ENCODE measurements at places on chromosomes 7 and 10.

DNA sequence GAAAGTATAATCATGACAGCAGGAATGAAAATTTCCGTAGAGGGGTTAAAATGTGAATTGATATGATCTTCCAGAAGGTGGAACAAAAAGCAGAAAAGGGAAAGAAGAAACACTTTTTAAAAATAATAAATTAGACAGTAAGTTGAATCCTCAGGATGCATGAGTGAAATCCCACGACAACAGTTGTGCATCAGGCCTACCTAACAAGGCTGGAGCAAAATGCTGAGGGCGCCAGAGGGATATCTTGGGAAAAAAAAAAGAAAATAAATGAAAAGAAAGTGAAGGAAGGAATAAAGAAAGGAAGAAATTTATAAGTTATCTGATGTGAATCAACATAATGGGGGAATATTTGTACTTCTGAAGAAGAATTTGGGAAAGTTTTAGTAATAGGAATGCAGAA lies 13.0 kb upstream of the HUS1 start:
- no peak for DNase-seq

- DNase-seq, result peak; percentile 78
Observed at GRCh38 chr10:71748671-71749191, 24.6 kb downstream of the VSIR start.

DNA sequence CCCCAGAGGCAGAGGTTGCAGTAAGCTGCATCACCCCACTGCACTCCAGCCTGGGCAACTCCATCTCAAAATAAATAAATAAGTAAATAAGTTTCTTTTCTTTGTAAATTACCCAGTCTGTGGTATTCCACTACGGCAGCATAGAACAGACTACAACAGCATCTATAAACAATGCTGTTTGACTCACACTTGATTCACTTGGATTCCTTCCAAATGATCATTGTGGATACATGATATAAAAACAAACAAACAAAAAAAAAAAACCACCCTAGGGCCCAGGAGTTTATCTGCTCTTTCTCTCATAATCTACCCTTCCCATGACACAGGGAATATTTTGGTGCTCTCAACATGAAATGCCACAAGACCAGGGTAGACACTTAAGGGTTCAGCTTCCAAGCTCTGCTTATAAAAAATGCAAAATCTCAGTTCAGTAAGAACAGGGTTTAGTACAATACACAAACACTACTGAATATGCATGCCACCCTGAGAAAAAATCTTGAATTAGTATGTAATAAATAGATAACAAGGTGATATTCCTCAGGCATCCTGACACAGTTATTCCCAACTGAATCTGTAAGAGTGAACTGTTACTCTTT lies 200.9 kb downstream of the FAM107B start:
- DNase-seq, result no peak

DNA sequence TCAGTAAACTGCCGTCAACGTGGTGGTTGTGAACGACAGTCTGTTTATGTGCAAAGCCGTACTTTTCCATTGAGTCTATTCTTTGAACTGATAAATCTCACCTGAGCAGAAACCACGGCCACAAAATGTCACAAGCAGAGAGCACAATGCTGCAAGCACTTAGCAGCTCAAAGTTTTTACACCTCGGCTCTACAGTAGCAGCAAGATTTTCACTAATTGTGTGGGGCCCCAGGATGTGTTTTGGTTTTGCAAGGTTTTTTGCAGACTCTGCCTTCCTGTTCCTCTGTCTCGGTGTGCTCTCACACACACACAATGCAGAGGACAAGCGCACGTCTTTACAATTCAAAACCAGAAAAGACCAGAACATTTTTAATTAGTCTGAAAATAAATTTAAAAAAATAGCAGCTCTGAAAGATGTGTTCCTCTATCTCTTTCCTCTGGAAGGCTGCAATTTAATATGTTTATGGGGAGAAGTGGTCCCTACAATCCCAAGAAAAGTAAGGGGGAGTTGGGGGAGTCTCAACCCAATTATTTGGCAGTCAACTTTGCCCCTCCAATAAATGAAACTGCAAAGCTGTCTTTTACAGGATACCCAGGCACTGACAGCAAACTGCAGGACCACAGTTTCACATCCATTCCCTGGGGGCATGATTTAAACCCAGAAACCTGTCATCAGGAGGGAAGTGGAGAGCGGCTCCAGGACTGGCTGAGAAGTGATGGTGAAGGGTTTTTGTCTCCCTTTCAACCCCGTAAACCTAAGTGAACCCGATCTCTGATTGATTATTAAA lies 73.8 kb upstream of the SFMBT2 start:
- DNase-seq, result peak; percentile 58
